ENCODE measurements at places on chromosomes 5 and 9.

DNA sequence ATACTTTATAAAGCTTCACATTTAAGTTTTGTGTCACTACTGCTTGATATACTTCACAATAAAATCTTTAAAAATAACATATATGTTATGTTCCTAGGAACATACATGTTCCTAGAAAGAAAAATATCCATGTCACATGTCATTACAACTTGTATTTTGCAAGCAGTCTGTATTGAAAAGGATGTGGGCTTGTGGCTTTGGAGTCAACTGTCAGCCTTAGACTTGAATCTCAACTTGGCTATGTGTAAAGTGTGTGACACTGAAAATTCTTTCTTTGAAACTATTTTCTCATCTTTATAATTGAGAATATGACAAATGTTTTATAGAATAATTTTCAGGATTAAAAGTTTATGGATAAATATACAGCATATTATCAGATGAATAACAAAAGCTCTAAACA is 273.1 kb downstream of the KIAA0825 start:
- no peak for DNase-seq

GRCh38 chr5:58925627-58926540 is 343.0 kb downstream of the RAB3C start:
- peak; percentile 38 for DNase-seq

- peak; percentile 51 for DNase-seq
Measured at GRCh38 chr5:159095866-159096242, 3.9 kb downstream of the EBF1 start.

DNA sequence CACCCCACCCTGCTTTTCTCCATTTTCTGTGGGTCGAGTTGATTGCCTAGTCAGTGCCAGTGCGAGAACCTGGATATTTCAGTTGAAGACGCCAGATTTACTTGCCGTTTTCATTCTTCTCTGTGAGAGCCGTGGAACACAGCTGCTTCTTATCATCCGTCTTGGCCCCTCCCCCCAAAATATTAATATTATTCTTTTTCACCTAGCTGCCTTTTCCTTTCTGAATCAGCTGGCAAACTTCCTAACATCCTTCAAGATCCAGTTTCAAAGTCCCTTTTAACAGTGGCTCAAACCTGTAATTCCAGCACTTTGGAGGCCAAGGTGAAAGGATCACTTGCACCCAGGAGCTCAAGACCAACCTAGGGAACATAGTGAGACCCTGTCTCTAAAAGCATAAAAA is 117.1 kb upstream of the RASA1 start:
- no peak for DNase-seq

DNA sequence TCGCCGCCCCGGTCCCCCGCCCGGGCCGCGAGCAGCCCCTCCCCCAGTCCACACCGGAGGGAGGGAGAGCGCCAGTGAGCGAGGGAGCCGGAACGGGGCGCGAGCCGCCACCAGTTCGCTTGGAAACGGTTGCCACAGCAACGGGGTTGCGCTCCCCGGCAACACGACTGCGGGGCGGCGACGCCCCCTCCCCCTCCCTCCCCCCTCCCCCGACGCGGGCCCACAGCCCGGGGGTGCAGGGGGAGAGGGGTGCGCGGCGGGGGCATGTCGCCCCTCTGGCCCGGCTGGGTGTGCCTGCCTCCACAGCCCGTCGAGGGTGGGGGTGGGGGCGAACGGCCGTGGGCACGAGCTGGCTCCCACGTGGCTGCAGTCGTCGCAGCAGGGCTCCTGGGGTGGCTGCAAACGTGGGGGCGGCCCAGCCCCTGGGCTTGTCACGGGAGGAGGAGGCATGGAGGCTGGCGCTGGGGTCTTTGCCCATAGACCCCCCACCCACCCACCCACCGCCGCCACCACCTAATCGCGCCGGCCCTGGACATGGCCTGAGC is 524 bp downstream of the PRR7 start:
- DNase-seq, result peak; percentile 3

DNA sequence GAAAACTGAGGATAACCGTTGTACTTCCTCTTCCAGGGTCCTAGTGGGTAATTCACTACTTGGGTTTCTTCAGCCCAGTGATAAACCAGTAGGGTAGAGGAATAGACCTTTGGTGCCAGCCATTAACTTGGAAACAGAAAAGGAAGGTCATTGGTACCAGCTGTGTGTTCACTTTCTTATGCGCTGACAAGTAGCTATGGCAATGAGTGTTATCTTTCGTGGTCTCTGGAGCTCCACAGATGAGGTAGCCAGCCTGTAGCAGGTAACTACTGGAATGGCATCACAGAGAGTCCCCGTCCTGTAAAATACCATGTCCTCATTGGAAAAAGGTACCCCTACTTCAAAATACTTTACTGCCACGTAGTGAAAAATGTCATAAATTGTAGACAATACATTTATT is 2.3 kb downstream of the UHRF2 start:
- peak; percentile 10 for DNase-seq

DNA sequence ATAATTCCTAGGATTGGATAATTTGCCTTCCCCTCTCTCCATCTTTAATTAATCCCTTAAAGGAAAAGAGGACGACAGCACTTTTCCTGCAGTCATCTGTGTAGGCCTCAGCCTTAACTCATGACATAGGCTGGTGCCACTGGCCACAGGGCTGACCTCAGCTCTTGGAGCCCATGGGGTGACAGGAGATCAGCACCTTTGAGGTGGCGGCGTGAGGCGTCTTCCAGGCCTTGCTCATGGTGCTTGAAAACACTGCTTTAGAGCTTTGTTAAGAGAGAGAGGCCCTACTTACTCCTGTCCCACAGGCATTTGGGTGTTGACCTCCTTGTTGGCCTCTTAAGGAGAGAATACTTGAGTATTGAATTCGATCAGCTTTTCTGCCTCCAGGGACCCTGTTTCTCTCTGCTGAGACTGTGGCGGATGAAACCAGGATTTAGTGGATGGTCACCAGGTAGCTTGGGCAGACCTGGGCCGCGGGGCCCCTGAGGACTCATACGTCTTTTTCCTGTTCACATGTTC is 23.4 kb downstream of the TENT4A start:
- no peak for DNase-seq

DNA sequence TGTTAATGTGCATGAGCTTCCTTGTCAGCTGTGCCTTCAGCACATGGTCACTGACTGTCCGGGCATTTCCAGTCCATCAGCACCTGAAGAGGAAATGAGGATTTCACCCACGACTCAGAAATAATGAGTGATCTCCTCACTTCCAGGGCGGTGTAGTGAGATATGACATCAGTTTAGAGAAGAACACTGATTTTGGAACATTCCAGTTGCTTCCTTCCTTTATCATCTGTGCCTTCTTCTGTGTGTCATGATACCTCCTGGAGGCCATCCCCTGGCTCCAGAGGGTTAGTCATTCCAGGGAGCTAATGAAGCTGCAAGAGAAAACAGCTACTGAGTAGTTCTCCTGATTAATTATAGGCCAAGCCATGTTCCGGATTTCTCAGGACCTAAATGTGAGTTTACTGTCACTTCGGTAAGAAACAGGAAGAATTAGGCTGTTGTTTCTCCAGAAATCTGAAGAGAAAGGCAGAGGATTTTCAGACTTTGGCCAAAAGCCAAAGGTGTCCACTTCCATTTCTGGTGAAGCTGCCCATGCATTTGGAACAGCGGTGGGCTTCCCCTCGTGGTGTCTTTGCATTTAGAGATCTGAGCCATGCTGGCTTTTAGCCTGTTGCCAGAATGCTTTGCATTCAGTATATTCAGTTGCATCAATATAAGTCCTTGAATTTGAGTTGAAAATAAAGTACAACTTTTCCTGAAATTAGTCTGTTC is 161.3 kb upstream of the OTULINL start:
- DNase-seq, result no peak

DNA sequence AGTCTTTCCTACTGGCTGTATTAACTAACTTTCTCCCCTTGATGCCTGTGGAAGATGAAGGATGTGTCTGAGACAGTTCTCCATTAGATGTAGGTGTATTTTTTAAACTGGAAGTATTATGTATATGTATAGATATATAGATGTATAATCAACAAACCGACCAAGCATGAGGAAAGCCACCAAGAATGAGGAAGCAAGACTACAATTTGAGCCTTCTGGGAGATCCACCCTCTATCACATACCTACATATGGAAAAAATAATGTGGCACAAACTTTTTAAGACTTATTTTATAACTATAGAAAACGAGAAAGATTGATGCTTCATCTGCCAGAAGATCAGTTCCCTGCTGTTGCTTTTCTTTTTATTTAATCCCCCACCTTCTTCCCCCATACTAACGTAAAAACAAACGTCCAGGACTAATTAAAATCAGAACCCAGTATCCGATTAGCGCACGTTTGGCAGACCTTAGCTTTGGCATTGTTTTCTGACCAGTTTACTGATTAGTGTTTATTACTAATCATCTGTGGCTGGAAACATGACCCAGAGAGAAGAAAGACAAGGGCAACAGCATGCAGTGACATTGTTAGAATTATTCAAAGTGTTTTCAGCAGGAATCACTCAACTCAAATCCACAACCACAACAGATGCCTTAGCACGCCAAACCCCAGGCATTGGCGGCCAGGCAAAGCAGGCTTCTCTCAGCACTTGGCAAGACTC is 490.2 kb downstream of the EBF1 start:
- DNase-seq, result no peak

DNA sequence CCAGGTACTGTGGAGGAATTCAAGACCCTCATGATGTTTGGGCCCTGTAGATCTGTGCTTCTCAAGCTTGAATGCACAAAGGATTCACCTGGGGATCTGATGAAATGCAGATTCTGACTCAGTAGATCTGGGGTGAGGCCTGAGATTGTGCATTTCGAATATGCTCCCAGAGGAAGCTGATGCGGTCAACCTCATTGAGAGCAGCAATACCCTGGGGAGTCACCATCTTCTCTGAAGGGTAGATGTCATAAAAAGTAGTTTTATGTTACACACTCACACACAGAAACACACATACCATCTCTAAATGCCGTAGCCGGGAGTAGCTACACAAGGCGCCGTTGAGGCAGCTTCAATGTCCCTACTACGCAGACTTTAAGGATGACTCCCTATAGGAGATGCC is 55.8 kb upstream of the CPEB4 start:
- DNase-seq, result no peak

- DNase-seq, result no peak
Measured at GRCh38 chr5:68007451-68007850, 208.1 kb upstream of the PIK3R1 start.

Measured in DMS79 treated with DMSO at 0.1 percent for 48 hours (cell line).